ENCODE measurements at places on chromosomes 13 and 19. TPM values are rescaled to one million over a fixed set of nuclear protein-coding genes. Genes with fewer than 3 reads are reported as not detected.

DNA sequence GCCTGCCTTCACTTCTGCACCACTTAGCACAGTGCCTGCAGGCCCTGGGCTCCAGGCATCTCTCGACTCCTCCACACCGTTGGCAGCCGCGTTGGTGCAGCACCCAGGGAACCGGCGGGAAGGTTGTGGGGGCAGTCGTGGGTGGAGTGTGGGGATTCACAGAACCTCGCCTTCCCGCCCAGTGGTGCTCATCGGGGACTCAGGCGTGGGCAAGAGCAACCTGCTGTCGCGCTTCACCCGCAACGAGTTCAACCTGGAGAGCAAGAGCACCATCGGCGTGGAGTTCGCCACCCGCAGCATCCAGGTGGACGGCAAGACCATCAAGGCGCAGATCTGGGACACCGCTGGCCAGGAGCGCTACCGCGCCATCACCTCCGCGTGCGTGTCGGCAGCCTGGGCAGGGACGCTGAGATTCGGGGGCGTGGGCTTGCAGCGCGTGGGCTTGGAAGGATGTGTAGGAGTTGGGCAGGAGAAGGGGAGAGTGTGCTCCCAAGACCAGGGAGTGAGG lies 9.6 kb downstream of the RAB11B start:
- no peaks in the 10 kb centered on the region for H3K4me1 ChIP-seq
- no peak overlapping the region for H3K27ac ChIP-seq
- H3K27me3 ChIP-seq, result no peaks in the 10 kb centered on the region
- no peak for DNase-seq
- no peak overlapping the region for H3K4me3 ChIP-seq

- no peak overlapping the region for H3K4me3 ChIP-seq
- no peaks in the 10 kb centered on the region for H3K4me1 ChIP-seq
- no peak for DNase-seq
- H3K27ac ChIP-seq, result no peak overlapping the region
These were observed 269.1 kb downstream of the NDFIP2 start for GRCh38 chr13:79749984-79750551.

DNA sequence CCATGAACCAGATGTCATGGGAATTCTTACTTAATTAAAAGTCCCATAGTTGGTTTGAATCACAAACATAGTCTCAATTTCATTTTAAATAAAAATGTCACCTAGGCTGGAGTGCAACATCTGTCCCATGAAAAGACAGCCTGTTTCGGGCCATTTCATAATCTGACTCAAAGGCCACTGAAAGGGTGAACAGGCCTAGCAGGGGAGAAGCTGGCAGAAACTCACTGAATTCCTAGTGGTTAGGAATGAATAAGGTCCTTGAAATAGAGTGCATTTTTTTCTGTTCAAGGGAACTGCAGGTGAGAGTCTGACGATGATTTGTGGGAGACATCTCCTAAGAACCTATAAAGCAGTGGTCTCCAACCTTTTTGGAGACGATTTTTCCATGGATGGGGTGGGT lies 44.0 kb upstream of the PCCA start:
- no peak overlapping the region for H3K4me3 ChIP-seq
- DNase-seq, result no peak
- H3K27ac ChIP-seq, result no peak overlapping the region
- H3K36me3 ChIP-seq, result no peaks in the 10 kb centered on the region

GRCh38 chr19:33005440-33005839 lies 33.4 kb downstream of the FAAP24 start:
- no peak for DNase-seq
- H3K36me3 ChIP-seq, result no peaks in the 10 kb centered on the region
- H3K4me1 ChIP-seq, result no peaks in the 10 kb centered on the region
- no peaks in the 10 kb centered on the region for H3K27me3 ChIP-seq

Gene KMT5C
- 24.9 TPM for total RNA-seq
